Stimulated activated CD8-positive, alpha-beta memory T cell treated with anti-CD3 and anti-CD28 coated beads, Interleukin-7, amount 100 ng/mL, for 48 hours (primary cell): ENCODE measurements at places on chromosomes 2 and 18.

DNA sequence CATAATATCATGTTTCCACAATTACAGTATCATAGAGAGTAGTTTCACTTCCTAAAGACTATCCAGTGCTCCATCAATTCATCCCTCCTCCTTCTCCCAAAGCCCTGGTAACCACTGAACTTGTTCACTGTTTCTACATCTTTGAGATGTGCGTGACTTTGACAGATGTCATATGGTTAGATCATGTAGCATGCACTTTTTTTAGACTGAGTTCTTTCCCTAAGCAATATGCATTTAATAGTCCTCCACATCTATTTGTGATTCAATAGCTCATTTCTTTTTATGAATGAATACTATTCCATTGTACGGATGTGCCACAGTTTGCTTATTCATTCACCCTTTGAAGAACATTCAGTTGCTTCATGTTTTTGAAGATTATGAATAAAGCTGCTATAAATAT, 560.4 kb upstream of the LRRTM4 start:
- DNase-seq: no peak

- DNase-seq: no peak
These were observed 102.9 kb upstream of the ALPP start for GRCh38 chr2:232275670-232276069.

DNA sequence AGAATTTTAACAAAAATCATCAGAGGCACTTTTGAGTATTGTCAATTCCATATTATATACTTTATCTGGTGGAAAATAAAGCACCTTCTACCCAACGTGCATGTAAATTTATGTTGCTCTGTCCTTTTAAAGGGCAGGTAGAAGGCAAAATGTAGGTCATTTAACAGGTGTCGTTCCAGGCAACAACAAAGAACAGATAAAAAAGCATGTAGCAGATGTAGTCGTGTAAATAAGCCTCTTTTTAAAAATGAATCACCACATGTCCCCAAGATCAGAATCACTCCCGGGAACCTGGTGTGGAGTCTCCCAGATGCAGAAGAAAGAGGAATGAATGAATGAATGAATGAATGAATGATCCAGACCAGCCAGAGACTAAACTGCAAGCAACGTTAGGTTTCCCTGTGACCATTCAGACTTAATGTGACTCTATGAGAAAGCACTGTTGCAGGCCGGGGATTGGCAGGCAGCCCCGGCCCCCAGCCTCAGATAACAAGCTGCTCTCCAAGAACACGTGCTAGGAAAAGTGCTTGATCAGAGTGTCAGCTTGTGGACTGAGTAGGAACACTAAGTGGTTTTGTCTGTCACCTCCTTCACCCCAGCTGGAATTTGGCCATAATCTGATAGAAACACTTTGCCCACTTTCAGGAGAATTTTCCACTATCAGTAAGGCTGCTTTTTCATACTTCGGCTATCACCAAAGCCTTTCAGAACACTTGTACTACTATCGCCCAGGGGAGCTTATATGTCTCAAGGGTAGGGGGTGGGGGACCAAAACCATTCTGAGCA, 100.6 kb downstream of the CDK15 start:
- no peak for DNase-seq

- no peak for DNase-seq
These were observed 138.9 kb upstream of the ERBB4 start for GRCh38 chr2:212677466-212677865.

DNA sequence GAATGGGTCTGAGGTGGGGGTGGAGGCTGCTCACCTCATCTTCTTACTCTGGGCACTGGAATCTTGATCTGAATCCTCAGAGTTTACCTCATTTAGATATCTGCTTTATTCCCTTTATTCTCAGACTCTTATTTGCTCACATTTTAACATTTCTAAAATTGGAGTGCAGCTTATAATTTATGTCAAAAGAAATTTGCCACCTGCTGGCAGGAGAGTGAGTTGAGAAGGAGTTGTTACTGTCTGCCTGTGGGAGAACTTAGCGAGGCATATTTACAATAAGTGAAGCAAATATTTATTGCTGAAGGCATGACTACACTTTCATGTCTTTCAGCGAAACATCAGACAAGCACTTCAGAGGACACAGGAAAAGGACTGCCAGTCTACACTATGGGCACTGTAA, 16.4 kb upstream of the KIAA2012 start:
- no peak for DNase-seq

GRCh38 chr2:217958206-217958883, 44.5 kb downstream of the TNS1 start:
- DNase-seq: no peak

DNA sequence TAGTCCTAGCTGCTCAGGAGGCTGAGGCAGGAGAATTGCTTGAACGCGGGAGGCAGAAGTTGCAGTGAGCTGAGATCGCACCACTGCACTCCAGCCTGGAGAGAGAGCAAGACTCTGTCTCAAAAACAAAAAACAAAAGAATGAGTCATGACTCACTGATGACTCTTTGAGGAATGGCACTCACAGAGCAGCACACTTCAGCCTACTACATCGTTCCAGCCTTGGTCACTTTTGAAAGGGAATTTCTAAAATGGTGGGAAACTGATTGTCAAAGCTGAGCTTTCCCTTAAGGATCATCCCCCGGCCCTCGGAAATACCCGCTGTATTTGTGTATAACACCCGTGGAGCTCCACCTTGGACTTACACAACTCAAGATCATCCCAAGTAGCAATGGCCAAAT, 217.3 kb upstream of the HS6ST1 start:
- no peak for DNase-seq

- no peak for DNase-seq
These were observed 478.2 kb downstream of the PTPRM start for GRCh38 chr18:8045160-8045883.

GRCh38 chr2:234935311-234935710, 16.5 kb upstream of the SH3BP4 start:
- no peak for DNase-seq

- DNase-seq: no peak
These were observed 26.7 kb downstream of the AGPS start for GRCh38 chr2:177419274-177419673.

DNA sequence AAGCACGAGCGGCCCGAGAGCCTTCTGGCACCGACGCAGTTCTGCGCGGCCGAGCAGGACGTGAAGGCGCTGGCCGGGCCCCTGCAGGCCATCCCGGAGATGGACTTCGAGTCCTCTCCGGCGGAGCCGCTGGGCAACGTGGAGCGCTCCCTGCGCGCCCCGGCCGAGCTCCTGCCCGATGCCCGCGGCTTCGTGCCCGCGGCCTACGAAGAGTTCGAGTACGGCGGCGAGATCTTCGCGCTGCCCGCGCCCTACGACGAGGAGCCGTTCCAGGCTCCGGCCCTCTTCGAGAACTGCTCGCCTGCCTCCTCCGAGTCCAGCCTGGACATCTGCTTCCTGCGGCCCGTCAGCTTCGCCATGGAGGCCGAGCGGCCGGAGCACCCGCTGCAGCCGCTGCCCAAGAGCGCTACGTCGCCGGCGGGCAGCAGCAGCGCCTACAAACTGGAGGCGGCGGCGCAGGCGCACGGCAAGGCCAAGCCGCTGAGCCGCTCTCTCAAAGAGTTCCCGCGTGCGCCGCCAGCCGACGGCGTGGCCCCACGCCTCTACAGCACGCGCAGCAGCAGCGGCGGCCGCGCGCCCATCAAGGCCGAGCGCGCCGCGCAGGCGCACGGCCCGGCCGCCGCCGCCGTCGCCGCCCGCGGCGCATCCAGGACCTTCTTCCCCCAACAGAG, 70.4 kb downstream of the ARHGEF33 start:
- peak; percentile 52 for DNase-seq

DNA sequence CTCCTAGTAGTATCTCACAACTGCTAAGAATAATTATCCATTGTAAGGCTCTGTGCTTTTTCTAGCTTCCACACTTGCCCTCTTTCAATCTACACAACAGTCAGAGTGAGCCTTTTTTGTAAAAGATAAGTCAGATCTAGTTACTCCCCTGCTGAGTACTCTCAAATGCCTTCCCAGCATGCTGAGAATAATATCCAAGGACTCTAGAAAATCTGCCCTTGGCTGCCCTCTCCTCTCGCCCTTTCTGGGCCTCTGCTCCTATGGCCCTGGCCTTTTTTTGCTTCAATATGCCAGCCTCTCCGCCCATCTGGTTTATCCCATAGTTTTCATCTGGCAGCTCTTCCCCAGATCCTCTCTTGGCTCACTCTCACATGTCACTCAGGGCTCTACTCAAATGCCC, 455.9 kb upstream of the UBE2E3 start:
- DNase-seq: no peak

DNA sequence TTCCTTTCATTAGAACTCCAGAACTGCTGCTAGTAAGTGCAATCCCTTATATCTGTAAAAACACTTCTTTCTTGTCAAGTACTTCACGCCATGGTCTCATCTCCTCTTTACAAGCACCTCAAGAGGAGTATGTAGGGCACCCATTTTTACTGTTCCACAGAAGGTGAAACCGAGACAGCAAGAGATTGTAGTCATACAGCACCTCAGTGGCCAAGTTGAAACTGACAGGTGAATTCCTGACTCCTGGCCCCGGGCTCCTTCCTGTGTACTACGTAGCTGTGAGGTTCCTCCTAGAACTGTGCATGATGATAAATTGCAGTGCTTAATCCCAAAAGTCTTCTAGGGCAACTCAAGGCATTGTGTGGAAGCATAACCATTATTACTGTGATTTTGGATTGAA, 131.5 kb upstream of the MEIS1 start:
- DNase-seq: no peak

DNA sequence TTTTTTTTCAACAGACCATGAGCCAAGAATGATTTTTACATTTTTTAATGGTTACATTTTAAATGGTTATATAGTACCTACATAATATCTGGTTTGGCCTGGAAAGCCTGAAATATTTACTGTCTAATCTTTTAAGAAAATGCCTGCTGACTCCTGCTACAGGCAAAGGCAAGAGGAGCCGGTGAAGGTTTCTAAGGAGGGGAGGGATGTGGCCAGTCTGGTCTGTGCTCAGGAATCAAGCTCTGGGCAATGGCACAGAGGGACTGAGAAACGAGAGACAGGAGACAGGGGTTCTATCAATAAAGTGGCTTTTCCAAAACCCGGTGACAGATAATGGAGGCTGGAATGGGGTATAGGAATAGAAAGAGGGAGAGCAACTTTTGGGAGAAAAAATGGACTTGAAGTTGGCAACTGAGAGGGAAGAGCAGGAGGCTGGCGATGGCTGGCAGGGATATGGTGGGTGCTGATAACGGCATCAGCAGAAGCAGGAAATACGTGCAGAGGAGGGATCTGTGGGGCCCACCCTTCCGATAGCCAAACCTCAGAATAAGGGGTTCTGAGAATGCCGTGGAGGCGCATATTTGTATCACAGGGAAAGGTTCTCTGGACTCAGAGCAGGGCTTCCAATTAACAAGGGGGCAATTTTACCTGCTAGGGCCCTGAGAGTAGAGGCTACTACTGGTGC, 64.0 kb upstream of the DNMT3A start:
- DNase-seq: no peak

- no peak for DNase-seq
These were observed 456.1 kb downstream of the LPIN1 start for GRCh38 chr2:12202313-12203075.

DNA sequence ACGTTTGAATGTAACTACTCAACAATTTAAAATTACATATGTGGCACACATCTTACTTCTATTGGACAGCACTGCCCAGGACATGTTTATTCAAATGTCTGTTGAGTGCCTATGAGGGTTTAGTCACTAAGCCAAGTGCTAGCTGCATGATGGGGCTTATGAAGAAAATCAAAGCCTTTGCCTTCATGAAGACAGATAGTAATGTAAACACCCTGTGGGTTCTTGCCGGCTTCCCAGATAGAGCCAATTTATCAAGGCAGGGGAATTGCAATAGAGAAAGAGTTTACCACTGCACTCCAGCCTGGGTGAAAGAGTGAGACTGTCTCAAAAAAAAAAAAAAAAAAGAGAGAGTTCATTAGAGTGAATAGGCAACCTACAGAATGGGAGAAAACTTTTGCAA, 43.7 kb upstream of the NEB start:
- no peak for DNase-seq

- DNase-seq: no peak
These were observed 152.1 kb downstream of the PXDN start for GRCh38 chr2:1591978-1592907.

- no peak for DNase-seq
These were observed 143.8 kb upstream of the APCDD1 start for GRCh38 chr18:10310626-10311025.

- no peak for DNase-seq
These were observed 17.9 kb downstream of the CYP26B1 start for GRCh38 chr2:72129681-72130340.

DNA sequence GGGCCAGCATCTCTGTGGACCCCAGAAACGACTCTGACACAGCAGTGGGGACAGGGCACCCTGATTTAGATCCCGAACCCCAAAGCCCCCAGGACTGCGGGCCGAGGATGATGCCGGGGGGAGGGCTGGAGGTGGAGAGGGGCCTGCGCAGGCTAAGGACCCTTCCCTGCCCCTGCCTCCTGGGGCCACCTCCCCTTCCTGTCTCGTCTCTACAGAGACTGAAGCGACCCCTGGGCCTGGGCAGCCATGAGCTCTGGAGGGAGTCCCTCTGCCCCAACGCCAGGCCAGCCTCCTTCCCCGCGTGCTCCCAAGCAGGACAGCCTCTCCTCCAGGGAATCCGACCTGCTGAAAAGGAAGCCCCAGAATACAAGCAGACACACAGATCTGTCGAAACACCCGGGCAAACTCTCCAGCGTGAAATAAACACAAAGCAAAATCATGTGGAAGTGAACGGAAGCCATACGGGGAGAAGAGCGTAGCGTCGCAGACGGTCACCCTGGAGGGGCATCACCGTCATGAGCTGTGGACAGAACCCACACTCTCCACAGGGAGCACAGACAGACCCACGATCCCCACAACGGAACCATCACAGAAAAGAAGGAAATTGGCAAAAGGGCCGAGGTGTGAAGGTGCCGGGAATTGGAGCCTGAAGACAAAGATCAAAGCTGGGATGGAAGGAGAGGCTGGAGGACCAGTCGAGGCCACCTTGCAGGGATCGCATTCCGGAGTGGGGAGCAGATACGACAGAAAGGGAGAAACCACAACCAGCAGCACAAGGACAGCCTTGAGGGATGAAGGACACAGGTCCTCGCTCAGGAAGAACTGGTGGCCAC, 51.0 kb upstream of the CTDP1 start:
- DNase-seq: no peak

GRCh38 chr2:165428926-165429325, 40.6 kb upstream of the CSRNP3 start:
- DNase-seq: no peak

DNA sequence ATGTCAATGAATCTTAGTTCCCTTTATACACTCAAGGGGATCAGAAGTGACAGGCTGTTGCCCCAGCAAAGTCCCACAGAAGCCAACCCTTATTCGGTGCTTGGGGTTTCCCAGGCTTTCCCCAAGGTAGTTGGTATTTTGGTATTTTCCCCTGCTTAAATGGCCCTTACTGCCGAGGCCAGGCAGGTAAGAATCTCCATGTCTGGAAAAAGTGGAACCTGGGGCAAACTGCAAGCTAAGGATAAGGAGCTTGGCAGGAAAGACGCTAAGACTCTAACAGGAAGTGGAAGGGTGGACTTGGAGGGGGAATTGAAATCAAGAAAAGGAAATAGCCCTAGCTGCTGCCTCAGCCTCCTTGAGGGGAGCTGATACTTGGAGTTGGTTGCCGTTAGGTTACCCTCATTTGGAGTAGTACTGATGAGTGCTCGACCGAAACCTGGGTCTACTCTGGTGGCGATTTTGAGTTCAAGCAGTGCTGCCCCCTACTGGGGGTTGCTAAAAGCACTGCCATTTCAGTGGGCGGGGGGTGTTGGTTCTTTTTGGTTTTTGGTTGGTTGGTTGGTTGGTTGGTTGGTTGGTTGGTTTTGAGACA, 3.3 kb upstream of the GPBAR1 start:
- peak; percentile 43 for DNase-seq

GRCh38 chr2:37459095-37459981, 114.9 kb downstream of the QPCT start:
- DNase-seq: no peak

GRCh38 chr2:64919261-64919660, 69.9 kb upstream of the SLC1A4 start:
- DNase-seq: no peak
